ENCODE measurements at places on chromosomes 3 and 15.
A peak's percentile ranks its signal among the peaks of the same experiment; 100 is the strongest.

- H3K27ac ChIP-seq, result peak overlapping the region; percentile 97
- DNase-seq, result no peak
- H3K4me1 ChIP-seq, result peaks cover 49% of the 10 kb centered on the region
- H3K36me3 ChIP-seq, result peaks cover 19% of the 10 kb centered on the region
- H3K4me3 ChIP-seq, result peak overlapping the region; percentile 89
- H3K27me3 ChIP-seq, result no peaks in the 10 kb centered on the region
These were observed 22.3 kb downstream of the WDR73 start for GRCh38 chr15:84631706-84632272.

GRCh38 chr15:58517252-58517681 is 85.5 kb downstream of the LIPC start:
- DNase-seq, result peak; percentile 44
- peaks cover 72% of the 10 kb centered on the region for H3K4me1 ChIP-seq
- H3K27ac ChIP-seq, result peak overlapping the region; percentile 83
- peaks cover 16% of the 10 kb centered on the region for H3K36me3 ChIP-seq
- no peaks in the 10 kb centered on the region for H3K27me3 ChIP-seq

DNA sequence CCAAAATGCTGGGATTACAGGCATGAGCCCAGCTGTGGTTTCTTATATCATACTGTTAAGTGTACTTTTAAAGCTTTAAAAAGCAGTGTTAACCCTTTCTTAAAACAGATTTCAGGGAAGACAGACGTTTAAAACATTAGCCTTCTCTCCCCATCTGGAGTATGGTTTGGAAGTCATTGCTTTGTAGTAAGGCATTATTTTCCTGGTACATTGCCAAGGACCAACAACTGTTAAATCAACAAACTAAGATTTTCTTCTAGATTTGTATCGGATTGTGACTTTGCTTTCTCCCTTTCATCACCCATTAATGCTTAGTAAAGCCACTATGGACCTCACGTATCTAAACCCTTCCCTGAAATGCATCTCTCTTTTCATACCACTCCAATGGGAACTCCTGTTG is 50.5 kb downstream of the UBE2E1 start:
- H3K27ac ChIP-seq, result no peak overlapping the region
- DNase-seq, result no peak
- no peaks in the 10 kb centered on the region for H3K27me3 ChIP-seq
- peaks cover 30% of the 10 kb centered on the region for H3K4me1 ChIP-seq
- H3K4me3 ChIP-seq, result no peak overlapping the region

GRCh38 chr3:151265166-151265565 is 13.2 kb downstream of the P2RY14 start:
- no peak overlapping the region for H3K4me3 ChIP-seq
- no peak overlapping the region for H3K27ac ChIP-seq

GRCh38 chr15:60605879-60606307 is 127.0 kb upstream of the ICE2 start:
- H3K4me3 ChIP-seq, result no peak overlapping the region
- no peak overlapping the region for H3K27ac ChIP-seq
- no peak for DNase-seq
- peaks cover 16% of the 10 kb centered on the region for H3K4me1 ChIP-seq

DNA sequence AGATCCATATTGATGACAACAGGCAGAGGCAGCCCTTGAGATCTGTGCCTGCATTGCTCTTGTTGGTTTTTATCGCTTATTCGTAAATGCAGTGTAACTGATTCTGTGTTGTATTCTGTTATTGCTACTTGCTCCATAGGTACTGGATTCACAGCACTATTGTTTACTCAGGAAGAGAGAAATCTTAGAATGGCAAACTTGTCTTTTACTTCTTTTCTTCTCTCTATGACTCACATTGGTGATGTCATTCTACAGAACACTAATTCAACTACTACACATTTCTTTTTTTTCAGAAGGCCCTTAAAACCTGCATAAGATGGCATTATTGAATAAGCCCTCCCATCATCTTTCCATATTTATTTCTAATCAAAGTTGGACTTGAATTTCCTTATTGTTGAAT is 201.0 kb upstream of the GBE1 start:
- H3K27ac ChIP-seq, result no peak overlapping the region
- H3K4me3 ChIP-seq, result no peak overlapping the region
- no peaks in the 10 kb centered on the region for H3K36me3 ChIP-seq
- H3K27me3 ChIP-seq, result no peaks in the 10 kb centered on the region
- no peak for DNase-seq

DNA sequence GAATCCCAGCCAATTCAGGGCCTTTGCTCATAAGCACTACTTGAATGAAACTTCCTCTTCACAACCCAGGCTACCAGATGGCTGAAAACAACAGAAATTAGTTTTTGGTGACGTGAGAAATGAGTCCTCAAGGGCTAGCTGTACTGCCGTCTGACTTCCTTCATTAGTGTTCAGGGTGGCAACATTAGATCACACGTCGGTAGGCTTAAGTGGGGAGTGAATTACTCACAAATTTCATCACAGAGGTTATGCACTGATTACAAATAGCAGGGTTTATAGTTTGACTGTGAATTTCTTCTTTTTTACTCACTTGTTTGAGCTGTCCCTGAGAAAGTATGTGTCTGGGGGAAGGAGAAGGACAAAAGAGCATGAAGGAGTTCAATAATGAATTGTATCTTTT is 397.2 kb downstream of the GAP43 start:
- H3K27me3 ChIP-seq, result no peaks in the 10 kb centered on the region
- H3K27ac ChIP-seq, result no peak overlapping the region
- no peaks in the 10 kb centered on the region for H3K36me3 ChIP-seq
- no peak for DNase-seq

- H3K27ac ChIP-seq, result no peak overlapping the region
- H3K27me3 ChIP-seq, result peaks cover 17% of the 10 kb centered on the region
- no peak overlapping the region for H3K4me3 ChIP-seq
These were observed 25.9 kb upstream of the PLA2G4D start for GRCh38 chr15:42120285-42120684.

DNA sequence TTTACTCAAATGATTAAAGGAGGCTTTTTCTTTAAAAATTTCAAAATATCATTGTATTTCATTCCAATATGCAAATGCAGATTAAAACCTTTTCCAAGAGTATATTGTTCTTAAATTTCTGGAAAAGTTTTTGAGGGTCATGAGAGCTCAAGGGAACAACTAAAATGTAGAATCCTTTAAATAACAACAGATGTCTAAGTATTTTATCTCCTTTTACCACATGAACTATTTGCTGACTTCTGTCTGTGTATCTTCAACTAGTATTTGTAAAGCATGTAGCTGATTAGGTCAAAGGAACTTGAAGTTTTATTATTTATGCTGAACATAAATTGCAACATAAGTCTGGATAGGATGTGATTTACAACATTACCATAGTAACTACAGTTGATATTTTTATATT is 402.6 kb downstream of the CNTN6 start:
- H3K36me3 ChIP-seq, result no peaks in the 10 kb centered on the region
- no peaks in the 10 kb centered on the region for H3K4me1 ChIP-seq
- H3K27me3 ChIP-seq, result no peaks in the 10 kb centered on the region
- H3K4me3 ChIP-seq, result no peak overlapping the region

- H3K27me3 ChIP-seq, result no peaks in the 10 kb centered on the region
- H3K36me3 ChIP-seq, result no peaks in the 10 kb centered on the region
- peaks cover 17% of the 10 kb centered on the region for H3K4me1 ChIP-seq
- H3K27ac ChIP-seq, result no peak overlapping the region
These were observed 223.6 kb upstream of the TBL1XR1 start for GRCh38 chr3:177420651-177421480.

DNA sequence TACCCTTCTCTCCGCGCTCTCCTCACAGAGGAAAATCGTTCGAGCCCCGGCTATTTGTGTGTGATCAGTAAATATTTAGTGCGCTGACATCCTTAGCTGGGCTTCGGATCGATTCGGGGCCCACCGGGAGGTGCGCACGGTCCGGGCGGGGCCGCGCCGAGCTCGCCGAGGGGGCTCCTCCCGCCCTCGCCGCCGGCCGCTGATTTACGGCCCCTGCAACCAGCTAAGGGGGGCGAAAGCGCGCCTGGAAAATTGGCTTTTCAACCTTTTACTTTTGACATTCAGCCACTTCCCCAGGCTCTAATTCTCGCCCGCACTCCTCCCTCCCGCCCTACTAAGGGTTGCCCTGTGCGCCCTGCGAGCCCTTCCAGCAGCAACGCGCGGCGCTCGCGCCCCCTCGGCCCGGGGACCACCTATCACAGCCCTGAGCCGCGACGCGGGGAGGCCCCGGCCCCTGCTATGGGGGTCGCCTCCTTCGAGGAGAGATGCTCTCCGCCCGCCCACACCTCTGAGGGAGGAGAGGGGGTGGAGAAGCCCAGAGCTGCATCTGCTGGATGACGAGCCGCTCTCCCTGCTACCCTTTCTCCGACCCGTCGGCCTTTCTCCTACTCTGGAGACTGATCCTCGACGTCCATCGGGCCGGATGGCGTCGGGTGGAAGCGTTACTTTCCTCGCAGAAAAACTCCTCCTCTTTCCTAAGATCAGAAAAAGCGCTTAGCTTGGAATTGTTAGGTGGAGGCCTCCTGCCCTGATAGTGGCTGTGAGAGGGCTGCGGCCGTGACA is 7.8 kb upstream of the NR2F2 start:
- H3K27me3 ChIP-seq, result peaks cover 74% of the 10 kb centered on the region
- no peak overlapping the region for H3K27ac ChIP-seq
- no peaks in the 10 kb centered on the region for H3K4me1 ChIP-seq
- DNase-seq, result no peak
- H3K4me3 ChIP-seq, result no peak overlapping the region

- peaks cover 25% of the 10 kb centered on the region for H3K36me3 ChIP-seq
- H3K27ac ChIP-seq, result peak overlapping the region; percentile 90
- H3K4me1 ChIP-seq, result peaks cover 23% of the 10 kb centered on the region
- H3K4me3 ChIP-seq, result peak overlapping the region; percentile 87
- peaks cover 3% of the 10 kb centered on the region for H3K27me3 ChIP-seq
These were observed 1.3 kb downstream of the GOLGA8A start for GRCh38 chr15:34436126-34436955.

DNA sequence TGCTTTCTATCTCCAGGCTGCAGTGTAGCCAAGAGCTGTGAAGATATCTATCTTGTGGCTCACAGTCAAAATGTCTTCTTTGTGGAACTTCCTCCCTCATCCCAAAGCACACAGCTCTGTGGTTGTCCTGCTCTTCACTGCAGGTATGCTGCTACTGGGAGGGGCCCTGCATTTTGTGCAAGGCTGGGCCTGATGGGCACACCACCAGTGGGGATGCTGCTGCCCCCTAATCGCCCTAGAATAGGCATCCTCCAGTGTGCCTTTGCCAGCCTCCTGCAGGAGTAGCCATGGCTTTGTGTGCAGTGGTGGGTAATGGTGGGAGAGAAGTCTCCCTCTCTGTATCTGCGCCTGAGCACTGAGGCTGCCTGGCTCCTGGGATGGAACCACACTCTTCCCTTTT is 297.3 kb downstream of the DOCK3 start:
- peaks cover 26% of the 10 kb centered on the region for H3K4me1 ChIP-seq
- H3K27me3 ChIP-seq, result peaks cover 1% of the 10 kb centered on the region
- no peak overlapping the region for H3K27ac ChIP-seq
- H3K36me3 ChIP-seq, result no peaks in the 10 kb centered on the region
- no peak overlapping the region for H3K4me3 ChIP-seq
- DNase-seq, result no peak

DNA sequence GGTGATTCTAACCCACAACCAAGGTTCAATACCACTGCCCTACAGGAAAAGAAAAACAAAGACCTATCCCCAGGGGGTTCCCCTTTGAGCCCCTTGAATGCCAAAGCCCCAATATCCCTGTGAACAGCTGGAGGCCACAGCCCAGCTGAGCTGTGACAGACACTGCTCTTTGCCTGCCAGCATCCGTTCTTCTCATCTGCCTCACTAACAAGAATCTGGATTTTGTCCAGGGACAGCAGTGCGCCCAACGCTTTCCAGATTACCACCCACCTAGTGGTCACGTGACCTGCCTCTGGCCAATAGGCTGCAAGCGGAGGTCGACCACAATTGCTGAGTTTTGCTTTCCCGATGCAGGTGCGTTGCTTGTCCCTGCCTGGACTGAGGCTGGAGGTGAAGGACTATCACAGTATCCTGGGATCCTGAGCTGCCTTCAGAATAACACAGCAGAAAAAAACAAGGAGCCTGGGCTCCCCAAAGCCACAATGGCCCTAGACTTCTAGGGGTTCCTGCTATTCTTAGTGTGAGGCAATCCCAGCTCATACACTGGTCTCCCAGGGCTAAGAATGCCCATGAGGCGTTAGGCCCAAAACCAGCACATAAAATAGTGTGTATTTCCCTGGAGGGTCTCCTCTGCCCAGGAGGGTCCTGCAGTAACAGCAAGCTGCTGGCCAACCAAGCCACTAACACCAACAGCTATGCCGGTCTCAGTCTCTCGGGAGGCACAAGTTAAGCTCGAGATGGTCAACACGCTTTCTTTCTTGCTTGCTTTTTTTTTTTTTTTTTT is 13.8 kb downstream of the BDH1 start:
- no peak overlapping the region for H3K4me3 ChIP-seq
- peaks cover 1% of the 10 kb centered on the region for H3K4me1 ChIP-seq
- H3K36me3 ChIP-seq, result peaks cover 53% of the 10 kb centered on the region

- H3K36me3 ChIP-seq, result peaks cover 12% of the 10 kb centered on the region
- DNase-seq, result no peak
- H3K4me1 ChIP-seq, result peaks cover 32% of the 10 kb centered on the region
- no peak overlapping the region for H3K27ac ChIP-seq
- H3K27me3 ChIP-seq, result peaks cover 78% of the 10 kb centered on the region
- no peak overlapping the region for H3K4me3 ChIP-seq
These were observed 19.3 kb upstream of the LZTFL1 start for GRCh38 chr3:45861043-45861719.

DNA sequence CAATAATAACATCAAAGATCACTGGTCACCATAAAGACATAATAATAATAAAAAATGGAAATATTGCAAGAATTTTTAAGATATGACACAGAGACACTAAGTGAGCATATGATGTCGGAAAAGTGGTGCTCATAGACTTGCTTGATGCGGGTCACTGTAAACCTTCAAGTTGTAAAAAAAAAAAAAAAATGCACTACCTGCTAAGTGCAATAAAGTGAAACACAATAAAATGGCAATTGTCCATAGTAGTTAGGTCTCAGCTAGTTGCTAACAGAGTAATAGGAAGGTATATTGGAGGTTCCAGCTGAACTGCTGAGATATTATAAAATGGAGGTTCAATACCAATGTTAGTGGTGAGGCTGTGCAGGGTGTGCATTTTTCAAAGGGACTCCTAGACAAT is 146.6 kb upstream of the MRPS22 start:
- no peaks in the 10 kb centered on the region for H3K4me1 ChIP-seq
- no peak overlapping the region for H3K4me3 ChIP-seq
- H3K27me3 ChIP-seq, result no peaks in the 10 kb centered on the region
- no peaks in the 10 kb centered on the region for H3K36me3 ChIP-seq

- DNase-seq, result no peak
- no peaks in the 10 kb centered on the region for H3K27me3 ChIP-seq
- H3K36me3 ChIP-seq, result peaks cover 2% of the 10 kb centered on the region
- peaks cover 3% of the 10 kb centered on the region for H3K4me1 ChIP-seq
These were observed 57.5 kb downstream of the USF3 start for GRCh38 chr3:113638910-113639309.

GRCh38 chr15:92725171-92725570 is 69.6 kb upstream of the FAM174B start:
- peaks cover 3% of the 10 kb centered on the region for H3K27me3 ChIP-seq
- H3K4me3 ChIP-seq, result no peak overlapping the region
- no peaks in the 10 kb centered on the region for H3K36me3 ChIP-seq

GRCh38 chr3:172410702-172411477 is 37.4 kb downstream of the GHSR start:
- H3K27me3 ChIP-seq, result peaks cover 25% of the 10 kb centered on the region
- H3K36me3 ChIP-seq, result no peaks in the 10 kb centered on the region
- H3K27ac ChIP-seq, result no peak overlapping the region
- no peak overlapping the region for H3K4me3 ChIP-seq

All from activated CD4-positive, alpha-beta T cell treated with anti-CD3 and anti-CD28 coated beads, Interleukin-2, amount 10 ng/mL, durations not matched to agents 7 days and 5 days (primary cell).